Anterior cingulate cortex (tissue), 58 donors: ENCODE measurements at places on chromosomes 2 and 18.

DNA sequence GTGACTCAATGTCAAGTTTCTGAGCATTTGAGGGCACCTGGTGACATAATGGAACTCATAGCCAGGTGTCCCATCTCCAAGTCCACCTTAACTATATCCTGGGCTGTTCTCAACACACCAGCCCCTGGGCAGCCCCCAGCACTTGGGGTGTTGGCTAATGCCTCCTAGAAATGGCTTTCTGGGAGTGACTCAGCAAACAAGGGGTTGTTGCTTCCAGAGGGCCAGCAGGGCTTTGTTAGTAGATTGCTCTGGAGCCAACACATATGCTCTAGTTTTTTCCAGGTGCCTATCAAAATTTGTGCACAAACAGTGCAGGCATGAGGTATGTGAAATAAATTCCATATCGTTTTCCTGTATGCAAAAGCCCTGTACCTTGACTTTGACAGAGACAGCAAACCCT is 448.4 kb downstream of the SLC4A3 start:
- no peak for DNase-seq

DNA sequence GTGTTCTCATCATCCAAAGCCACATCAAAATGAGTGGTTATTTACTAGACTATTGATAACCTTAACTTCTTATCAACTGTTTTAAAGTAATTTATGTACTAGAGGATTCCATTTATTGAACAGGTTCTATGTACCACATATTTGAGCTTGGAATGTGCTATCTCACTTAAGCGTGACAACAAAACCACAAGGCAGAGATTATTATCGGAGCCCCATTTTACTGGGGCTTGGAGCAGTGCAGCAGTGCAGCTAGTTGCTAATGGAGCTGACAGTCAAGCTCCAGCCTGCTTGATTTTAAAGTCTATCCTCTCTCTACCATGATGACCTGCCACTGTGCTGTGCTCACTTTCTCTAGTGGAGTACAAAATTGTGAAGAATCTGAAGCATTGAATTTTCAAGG is 24.6 kb downstream of the GCG start:
- no peak for DNase-seq

GRCh38 chr2:236568068-236568921 is 1.3 kb upstream of the ACKR3 start:
- DNase-seq = peak; percentile 53

DNA sequence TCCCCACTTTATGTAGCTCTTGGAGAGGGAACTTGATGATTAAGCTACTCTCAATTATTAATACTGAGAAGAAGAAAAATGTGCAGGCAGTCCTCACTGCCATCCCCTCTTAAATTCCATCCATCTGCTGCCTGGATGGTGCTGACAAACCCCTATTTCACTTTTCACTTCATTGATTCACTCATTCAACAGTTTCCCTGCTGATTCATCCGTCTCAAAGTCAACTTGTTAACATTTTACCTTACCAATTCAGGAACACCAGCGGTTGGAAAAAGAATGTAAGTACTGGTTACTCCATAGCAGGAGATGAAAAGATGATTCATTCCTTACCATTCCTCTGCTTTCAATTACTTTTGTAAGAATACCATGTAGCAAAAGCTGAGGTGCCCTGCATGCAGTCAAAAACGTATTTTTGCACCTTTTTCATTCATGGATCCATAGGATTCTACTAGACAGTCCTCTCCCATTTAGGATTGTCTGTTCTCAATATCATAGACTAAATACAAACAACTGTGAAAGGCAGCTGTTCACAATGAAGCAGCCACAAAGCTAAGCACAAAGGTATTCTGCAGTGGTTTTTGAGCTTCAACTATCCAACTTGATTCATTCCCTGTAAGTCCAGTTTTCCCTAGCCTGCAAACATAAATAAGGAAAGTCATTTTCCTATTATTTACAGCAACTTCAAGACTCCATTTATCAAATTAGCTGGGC is 262.0 kb downstream of the MREG start:
- no peak for DNase-seq

DNA sequence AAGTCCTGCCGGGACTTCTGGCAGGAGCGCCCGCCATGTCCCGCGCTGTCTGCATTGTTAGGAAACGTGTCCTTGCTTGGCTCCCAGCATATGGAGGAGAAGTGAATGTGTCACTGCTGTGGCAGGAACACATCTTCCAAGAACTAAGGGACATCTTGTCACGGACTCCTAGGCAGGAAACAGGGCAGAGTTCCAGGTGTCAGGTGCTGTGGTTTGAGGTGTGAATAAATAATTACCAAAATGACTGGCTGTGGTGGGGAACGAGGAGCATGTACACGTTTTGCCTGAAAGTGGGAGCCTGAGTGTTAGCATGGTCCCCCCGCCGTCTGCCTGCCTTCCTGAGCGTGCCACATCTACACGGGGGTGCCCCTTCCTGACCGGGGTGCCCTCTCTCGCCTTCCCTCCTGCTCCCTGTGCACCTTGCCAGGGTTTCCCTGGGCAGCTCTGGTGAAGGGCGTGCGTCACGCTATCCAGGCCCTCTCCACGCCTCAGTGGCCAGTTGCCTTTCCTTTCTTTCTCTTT is 237.5 kb downstream of the LDLRAD4 start:
- DNase-seq = no peak

DNA sequence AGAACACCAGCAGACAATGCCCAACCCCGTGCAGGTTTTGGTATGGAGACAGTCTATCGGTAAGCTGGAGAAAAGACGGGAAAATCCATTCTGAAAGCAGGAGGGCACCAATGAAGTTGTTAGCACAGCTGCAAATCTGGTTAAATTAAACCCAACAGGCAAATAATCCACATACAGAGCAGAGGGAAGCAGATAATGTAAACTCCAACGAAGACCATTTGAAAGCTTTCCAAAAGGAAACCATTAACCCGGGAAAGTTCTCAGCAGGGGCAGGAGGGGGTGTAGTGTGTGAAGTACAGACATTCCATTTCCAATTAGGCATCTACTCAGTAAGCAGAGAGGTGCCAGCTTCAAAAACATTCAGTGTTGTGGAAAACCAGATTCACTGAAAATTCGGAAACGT is 10.3 kb downstream of the EDAR start:
- no peak for DNase-seq

- no peak for DNase-seq
Measured at GRCh38 chr2:240567872-240568677, at the start of gene RNPEPL1. RNPEPL1 (plus strand) TSS chr2:240568484; CDS start chr2:240568587, 103 bp downstream.

DNA sequence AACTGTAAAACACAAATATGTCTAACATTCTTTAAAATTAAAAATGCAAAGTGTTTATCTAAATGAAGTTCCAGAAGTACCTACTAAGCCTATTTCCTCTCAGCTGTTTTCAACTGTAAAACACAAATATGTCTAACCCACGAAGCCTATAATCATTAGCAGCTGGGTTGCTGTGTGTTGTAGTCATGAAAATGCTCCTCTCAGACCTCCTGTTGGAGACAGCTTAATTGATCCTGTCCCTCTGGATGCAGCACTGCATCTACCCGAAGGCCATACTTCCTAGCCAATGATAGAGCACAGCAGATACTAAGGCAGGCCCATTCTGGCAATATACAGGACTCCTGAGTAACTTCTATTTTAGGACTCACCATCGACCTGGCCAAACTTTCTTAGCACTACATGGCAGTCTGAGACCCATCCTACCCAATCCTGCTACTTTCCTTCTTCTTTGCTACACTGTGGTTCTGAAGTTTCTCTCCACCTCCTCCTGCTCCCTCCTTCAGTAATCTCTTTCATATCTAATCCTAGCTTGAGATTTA is 92.5 kb upstream of the RBBP8 start:
- DNase-seq = no peak

DNA sequence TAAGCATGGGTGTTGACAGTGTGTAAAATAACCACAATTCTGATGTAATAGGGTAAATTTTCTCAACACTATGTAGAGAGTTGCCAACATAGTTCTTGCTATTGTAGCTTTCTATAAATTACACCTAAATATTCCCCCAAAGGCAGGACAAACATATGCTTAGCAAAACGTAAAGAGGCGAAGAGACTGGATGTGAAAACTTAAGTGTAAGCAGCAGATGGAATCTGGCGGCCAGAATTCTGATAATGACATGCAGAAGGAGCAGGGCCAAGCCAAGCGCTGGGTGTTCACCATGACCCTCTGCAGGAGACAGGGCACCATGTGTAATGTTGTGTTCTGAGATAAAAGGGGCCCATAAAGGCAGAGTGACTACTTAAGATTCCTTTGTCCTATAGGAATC is 105.2 kb upstream of the ZNF521 start:
- no peak for DNase-seq
